GM23248 (cell line): ENCODE measurements at places on chromosomes 16 and 17.

DNA sequence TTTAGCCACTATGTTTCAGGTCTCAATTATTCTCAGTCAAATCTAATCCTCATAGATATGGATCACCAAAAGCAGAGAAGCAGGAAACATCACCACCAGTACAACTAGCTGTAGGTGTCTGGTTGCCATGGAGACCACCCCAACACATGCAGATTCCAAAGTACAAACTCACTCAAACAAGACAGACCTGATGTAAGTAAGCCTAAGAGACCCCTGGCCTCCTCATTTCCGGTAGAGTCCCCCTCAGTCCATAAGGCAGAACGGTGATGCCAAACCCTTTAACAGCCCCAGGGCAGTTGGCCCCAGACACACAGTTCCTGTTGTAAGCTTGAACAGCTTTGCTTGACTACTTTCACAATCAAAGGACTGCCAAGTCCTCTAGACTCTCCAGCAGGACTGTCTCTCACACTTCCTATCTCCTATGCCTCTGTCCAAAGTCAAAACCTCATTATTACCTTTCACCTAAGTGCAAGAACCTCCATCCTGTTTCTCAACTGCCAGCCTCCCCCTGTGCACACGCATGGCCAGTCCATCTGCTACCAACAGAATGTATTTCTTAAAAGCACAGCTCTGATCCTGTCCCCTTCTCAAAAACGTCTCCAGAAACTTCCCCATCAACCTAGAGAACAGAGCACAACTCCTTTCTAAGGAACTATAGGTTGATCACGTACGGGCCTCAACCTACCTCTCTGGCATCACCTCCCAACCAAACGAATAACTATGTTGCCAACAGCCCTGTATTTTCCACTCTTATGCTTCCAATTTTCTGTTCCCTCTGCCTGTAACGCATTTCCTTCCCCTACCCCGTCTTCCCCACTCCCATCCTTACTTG lies 23.9 kb downstream of the SLC39A11 start:
- H3K27ac ChIP-seq = peak overlapping the region; percentile 84
- no peaks in the 10 kb centered on the region for H3K27me3 ChIP-seq
- H3K4me3 ChIP-seq = no peak overlapping the region
- DNase-seq = peak; percentile 70

DNA sequence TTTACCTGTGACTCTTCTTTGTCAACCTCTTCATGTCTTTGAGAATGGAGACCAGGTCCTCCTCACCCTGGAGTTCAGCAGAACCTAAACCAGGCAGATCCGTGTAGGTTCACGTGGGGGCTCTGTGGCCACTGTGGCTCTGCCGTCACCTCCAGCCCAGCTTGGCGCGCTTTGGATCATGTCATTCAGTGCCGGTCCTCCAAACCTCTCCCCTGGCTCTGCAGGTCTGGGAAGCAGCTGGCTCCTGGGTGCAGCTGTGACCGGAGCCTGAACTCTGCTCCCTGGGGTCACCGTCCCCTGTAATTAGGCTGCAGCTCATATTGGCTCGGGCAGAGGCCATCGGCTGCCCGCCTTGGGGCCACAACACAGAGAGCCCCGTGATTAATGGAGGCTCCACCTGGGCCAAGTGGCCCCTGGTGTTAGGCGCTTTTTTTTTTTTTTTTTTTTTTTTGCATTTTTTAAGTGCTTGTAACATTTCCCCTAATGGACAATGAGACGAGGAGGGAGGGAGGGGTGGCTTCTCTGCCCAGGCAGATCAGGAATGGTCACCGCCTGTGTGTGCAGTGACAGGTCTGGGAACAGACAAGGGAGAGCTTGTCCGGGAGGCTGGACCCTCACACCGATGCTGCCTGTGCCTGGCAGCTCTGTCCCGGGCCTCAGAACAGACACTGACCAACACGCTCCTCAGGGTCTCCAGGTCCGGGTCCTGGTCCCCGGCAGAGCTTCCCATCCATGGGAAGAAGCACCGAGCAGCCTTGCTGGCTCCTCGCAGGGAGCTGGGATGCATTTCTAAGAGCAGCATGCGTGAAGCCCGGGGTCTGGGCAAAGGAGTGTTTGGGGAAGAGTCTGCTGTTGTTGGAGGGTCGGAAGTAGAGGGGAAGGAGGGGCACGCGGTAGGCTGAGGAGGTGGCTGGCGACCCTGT lies 247.9 kb downstream of the SEC14L1 start:
- DNase-seq = peak; percentile 47
- H3K4me3 ChIP-seq = no peak overlapping the region
- peaks cover 82% of the 10 kb centered on the region for H3K4me1 ChIP-seq
- no peaks in the 10 kb centered on the region for H3K27me3 ChIP-seq
- peak overlapping the region; percentile 41 for H3K27ac ChIP-seq

DNA sequence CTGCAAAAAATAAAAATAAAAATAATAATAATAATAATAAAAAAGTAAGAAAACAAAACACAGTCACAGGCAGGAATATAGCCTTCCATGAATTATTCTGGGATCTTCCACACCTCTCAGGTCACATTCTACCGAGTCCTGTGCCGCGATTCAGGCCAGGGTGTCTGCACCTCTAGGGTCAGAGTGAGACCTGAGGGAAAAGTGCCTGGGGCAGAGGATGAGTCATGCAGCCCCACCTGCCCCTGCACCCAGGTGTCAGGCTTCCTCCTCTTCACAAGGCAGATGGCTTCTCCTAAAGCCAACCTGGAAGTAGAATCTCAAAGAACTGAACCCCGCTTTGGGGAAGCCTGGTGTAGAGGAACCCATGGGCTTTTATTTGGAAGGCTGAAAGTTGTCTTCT lies 283.7 kb downstream of the CPPED1 start:
- no peak for DNase-seq
- no peaks in the 10 kb centered on the region for H3K4me1 ChIP-seq
- H3K27ac ChIP-seq = no peak overlapping the region
- H3K36me3 ChIP-seq = no peaks in the 10 kb centered on the region
- H3K4me3 ChIP-seq = no peak overlapping the region

- no peaks in the 10 kb centered on the region for H3K27me3 ChIP-seq
- H3K4me1 ChIP-seq = no peaks in the 10 kb centered on the region
- H3K36me3 ChIP-seq = no peaks in the 10 kb centered on the region
- DNase-seq = no peak
- no peak overlapping the region for H3K4me3 ChIP-seq
Observed at GRCh38 chr17:43134774-43135453, 9.8 kb upstream of the BRCA1 start.

GRCh38 chr16:4433914-4434787 lies 8.5 kb downstream of the DNAJA3 start:
- H3K36me3 ChIP-seq = peaks cover 32% of the 10 kb centered on the region; the same call in 1 of the 2 replicates
- H3K27me3 ChIP-seq = no peaks in the 10 kb centered on the region
- no peak overlapping the region for H3K4me3 ChIP-seq
- DNase-seq = no peak
- no peak overlapping the region for H3K27ac ChIP-seq

GRCh38 chr16:46832757-46833459 lies 1.9 kb upstream of the C16orf87 start:
- H3K4me1 ChIP-seq = peaks cover 9% of the 10 kb centered on the region
- no peak for DNase-seq
- H3K27ac ChIP-seq = no peak overlapping the region
- no peaks in the 10 kb centered on the region for H3K27me3 ChIP-seq
- H3K36me3 ChIP-seq = no peaks in the 10 kb centered on the region

GRCh38 chr17:65332375-65332774 lies 195.2 kb downstream of the RGS9 start:
- H3K27ac ChIP-seq = peak overlapping the region; percentile 36; the same call in 1 of the 2 replicates
- peaks cover 4% of the 10 kb centered on the region; the same call in 1 of the 2 replicates for H3K4me1 ChIP-seq
- no peaks in the 10 kb centered on the region for H3K27me3 ChIP-seq

DNA sequence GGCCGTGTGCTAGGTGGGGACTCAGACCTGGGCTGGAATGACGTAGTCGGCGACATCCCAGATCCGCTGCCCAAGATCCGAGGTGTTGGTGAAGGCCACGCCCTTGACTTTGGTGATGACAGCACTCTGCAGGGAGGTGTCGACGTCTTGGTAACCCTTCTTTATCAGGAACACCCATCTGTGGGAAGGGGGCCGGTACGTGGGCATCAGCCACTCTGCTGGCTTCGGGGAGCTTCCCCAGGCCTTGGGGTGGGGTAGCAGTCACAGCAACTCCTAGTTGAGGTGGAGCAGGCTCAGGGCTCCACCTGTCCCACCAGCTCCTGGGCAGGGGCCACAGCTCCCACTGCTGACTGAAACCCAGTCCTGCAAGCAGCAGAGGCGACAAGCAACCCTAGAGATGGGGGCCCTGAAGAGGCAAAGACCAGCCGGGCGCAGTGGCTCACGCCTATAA lies 4.3 kb downstream of the P2RX5 start:
- no peaks in the 10 kb centered on the region for H3K36me3 ChIP-seq
- no peak overlapping the region for H3K4me3 ChIP-seq
- H3K4me1 ChIP-seq = peaks cover 10% of the 10 kb centered on the region; the same call in 1 of the 2 replicates
- no peak overlapping the region for H3K27ac ChIP-seq
- DNase-seq = no peak
- no peaks in the 10 kb centered on the region for H3K27me3 ChIP-seq

DNA sequence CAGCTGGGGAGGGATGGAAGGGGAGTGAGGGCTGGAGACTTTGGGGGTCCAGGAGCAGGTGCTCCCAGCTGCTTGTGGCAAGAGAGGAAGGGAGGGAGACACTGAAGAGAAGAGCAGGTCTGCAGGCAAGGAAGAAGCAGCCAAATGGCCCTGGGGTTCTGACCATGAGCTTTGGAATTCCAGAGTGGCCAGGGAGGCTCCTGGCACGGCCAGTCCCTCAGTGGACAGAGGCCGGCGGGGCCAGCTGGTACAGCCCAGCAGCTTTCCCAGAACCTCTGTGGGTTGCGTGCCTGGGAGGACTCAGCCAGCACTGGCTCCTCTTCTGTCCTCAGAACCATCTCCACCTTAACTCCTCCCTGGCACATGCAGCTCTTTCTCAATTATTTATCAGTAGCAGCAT lies 233.0 kb downstream of the MSI2 start:
- H3K36me3 ChIP-seq = no peaks in the 10 kb centered on the region
- DNase-seq = no peak
- H3K27ac ChIP-seq = no peak overlapping the region
- H3K27me3 ChIP-seq = no peaks in the 10 kb centered on the region
- no peak overlapping the region for H3K4me3 ChIP-seq
- H3K4me1 ChIP-seq = peaks cover 11% of the 10 kb centered on the region

GRCh38 chr16:88290850-88291830 lies 91.6 kb upstream of the ZNF469 start:
- no peak overlapping the region for H3K4me3 ChIP-seq
- no peaks in the 10 kb centered on the region for H3K36me3 ChIP-seq
- H3K27me3 ChIP-seq = no peaks in the 10 kb centered on the region
- DNase-seq = no peak

DNA sequence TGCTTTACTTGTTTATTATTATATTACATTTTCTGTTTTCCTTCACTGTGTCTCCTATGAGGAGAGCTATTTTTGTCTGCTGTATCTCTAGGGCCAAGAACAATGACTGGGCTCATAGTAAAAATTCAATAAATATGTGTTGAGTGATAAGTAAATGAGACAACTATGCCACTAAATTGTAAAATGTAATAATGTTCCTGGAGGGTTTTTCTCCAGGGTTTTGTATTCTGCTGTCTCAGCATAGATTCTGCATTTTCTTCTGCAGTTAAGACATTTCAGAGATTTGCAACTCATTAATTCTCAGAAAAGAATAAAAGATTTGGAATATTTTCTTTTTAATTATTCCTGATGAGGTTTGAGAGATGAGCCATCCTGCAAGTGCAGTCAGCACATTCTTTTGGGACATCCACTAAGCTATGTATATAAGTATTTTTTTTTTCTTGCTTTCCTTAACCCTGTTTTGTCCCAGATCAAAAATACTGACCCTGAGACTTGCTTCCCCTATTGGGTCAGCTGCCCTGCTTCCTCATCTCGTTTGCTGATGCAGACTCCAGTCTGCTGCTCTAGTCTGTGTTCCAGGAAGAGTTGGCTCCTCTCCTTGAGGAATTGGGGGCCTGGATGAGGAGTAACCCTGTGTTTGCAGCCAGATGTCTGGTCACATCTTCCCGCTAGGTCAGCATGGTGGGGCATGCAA lies 122.9 kb downstream of the ABCA8 start:
- DNase-seq = no peak
- H3K4me3 ChIP-seq = no peak overlapping the region
- no peaks in the 10 kb centered on the region for H3K36me3 ChIP-seq
- no peaks in the 10 kb centered on the region for H3K27me3 ChIP-seq

DNA sequence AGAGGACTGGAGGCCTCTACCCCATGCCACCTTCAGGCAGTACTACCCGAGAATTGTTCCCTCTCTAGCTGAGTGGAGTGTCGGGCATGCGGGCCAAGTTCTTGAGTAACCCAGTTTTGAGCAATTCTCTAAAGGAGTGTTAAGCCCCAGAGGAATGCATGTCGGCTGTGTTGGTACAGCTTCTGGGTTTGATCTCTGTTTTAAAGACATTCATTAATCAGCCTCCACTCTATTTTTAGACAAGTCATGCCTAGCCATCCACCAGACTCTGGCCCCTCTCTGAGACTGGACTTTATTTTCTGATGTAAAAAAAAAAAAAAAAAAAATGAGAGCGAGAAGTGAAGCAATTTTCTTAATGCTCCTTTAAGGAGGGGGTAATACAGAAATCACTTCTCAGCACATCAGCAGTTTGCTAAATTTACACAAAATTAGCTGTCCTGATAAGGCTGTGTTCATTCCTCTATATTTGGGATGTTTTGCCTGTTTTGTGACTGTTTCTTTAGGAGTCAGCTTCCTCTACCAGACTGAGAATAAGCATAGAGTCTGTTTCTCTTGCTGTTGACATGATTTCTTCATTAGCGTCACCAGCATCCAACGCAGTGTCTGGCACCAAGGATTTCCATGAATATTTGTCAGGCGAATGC lies 88.7 kb downstream of the AXIN2 start:
- no peak overlapping the region for H3K4me3 ChIP-seq
- DNase-seq = peak; percentile 85
- no peaks in the 10 kb centered on the region for H3K36me3 ChIP-seq
- peaks cover 8% of the 10 kb centered on the region for H3K4me1 ChIP-seq
- 0 out of 2 replicates have a peak overlapping the region, but pooled peaks have one; percentile 14 for H3K27ac ChIP-seq
- peaks cover 7% of the 10 kb centered on the region for H3K27me3 ChIP-seq

DNA sequence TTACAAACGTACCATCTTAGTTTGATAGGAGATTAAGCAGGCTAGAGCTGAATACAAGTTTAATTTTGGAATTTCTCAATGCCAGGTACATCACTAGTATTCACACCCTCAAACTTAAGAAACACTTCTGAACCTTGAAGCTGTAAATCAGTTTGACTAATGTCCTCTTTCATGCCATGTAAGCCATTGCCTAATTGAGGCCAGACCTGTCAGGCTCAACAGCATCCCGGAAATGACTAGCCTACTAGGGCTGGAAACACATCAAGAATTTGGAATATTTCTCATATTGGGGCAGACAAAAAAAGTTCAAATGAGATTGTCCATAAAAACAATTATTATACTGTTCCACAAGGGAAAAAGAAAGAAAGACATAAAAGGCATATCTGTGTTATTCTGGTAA lies 1.7 kb downstream of the USP32 start:
- peak; percentile 83 for DNase-seq
- peaks cover 48% of the 10 kb centered on the region for H3K4me1 ChIP-seq
- H3K4me3 ChIP-seq = peak overlapping the region; percentile 89
- peak overlapping the region; percentile 91 for H3K27ac ChIP-seq
